Pericardium fibroblast (primary cell): ENCODE measurements at places on chromosomes 2 and 18. TPM values are rescaled to one million over a fixed set of nuclear protein-coding genes. Genes with fewer than 3 reads are reported as not detected.

Gene COLEC12
- total RNA-seq, result 16.8 and 107 TPM in 2 replicates

Gene MOCOS
- total RNA-seq, result 3.1 and 3.2 TPM in 2 replicates

Gene POU3F3
- total RNA-seq, result not detected in 2 replicates

Gene HOXD8
- total RNA-seq, result 1.2 and 5.0 TPM in 2 replicates
